Psoas muscle (tissue), 8 donors: ENCODE measurements at places on chromosomes 12 and 14.

DNA sequence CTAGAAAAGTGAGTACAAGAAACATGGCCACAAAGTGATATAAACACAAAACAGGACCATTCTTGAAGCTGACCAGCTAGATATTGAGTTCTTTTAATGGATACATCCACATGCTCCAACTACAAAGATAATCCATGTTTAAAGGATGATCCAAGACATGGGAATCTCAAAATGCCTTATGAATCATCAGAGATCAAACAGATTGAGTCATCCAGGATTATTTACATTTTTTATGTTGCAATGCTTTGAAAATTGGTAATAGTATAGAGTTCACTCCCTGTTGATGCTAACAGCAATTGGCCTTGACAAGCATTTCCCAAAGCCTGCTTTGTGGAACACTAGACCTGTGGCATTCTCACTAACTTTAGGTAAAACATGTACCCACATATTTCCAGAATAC, 293.0 kb upstream of the TBX3 start:
- DNase-seq, result no peak

DNA sequence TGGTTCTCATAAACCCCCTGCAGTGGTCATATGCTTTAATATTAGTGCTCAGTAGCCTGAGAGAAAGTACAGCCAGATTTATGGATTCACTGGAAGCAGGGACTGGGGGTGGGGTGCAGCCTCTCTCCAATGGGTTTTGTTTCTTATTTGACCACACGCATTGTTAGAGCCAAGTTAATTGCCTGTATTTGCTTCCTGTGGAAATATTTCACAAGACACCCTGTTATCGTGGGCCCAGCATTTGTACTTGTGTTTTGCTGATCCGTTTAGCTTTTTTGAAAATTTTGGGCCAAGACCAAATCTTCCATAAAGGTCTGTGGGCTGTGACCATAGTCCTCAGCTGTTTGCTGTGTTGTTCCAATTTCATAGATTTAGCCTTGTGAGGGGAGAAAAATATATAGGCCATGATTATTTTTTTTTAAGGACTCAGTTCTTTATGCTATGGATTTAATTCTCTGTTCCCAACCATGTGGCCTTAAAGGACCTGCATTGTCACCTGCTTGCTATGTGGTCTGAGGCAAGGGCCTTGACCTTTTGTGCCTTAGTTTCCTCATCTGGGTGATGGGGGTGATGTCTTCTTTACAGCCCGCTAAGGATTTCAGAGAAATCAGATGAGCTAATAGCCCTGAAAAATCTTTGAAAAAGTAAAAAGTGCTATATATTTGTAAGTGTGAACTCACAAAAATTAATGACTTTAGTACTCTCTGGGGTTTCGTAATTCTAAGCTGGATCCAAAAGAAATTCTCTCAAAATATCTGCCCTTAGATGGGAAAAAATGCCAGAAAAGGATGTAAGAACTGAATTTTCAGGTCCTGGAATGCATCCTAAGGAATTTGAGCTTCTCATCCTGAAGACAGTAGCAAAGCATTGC, 370.2 kb downstream of the DPF3 start:
- DNase-seq, result no peak

DNA sequence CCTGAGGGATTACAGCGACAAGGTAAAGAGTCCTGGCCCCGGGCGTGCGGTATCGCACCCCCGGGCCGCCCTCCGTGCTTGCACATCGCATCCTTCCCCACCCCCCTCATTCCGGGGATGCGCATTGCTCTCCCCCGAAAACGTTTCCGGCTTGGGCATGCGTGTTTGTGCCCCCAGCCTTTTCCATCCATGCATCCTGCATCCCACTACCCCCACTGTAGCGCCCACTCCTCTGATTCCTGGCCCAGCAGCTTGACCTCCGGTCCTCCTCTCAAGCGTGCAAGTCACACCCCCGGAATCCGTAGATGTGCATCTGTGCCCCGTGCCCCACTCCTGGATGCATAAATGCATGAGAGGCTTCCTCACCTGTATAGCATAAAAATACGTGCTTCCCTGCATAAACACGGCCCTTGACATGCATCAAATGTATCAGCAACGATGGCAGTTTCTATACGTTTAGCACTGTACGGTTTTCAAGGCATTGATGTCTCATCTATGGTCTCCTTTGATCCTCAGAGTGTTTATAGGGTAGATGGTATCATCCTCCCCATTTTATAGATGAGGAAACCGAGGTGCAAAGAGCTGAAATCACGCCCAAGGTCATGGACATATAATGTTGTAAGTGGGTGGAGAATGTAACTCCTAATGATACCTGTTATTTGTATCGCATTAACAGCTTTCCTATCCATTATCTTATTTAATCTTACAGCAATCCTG, 484 bp downstream of the RIC8B start:
- DNase-seq, result no peak

GRCh38 chr12:121087467-121088194, 45.0 kb upstream of the P2RX7 start:
- DNase-seq, result no peak

DNA sequence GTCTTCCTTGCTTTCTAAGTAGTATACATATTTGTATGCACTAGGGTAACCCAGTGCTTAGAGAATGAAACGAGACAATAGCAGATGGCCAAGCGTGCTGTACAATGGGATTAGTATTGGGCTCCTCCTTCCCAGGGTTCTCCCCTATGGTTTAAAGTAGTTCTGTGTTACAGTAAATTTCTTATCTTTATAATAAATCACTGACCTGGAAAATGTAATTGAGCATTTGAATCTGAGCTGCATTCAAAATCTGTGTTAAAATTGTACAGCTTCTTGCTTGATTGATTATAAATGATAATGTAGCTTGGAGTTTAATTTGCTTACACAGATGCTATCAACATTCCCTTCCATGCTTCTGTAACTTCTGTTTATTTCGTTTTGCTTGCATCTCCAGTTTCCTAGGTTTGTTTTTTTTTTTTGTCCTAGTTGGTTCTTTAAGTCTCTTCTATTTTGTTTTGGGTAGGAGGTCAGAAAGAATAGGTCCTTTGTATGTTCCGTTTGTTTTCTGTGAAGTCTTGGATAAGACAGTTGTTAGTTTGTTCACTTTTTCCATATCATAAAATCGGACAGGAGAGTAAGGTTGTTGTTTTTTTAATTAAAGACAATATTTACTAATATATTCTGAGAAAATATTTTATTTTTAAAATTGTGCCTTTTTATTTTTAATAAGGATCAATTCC, 171.2 kb downstream of the ERC1 start:
- no peak for DNase-seq

- no peak for DNase-seq
Measured at GRCh38 chr14:32044454-32044853, 32.6 kb upstream of the ARHGAP5 start.

DNA sequence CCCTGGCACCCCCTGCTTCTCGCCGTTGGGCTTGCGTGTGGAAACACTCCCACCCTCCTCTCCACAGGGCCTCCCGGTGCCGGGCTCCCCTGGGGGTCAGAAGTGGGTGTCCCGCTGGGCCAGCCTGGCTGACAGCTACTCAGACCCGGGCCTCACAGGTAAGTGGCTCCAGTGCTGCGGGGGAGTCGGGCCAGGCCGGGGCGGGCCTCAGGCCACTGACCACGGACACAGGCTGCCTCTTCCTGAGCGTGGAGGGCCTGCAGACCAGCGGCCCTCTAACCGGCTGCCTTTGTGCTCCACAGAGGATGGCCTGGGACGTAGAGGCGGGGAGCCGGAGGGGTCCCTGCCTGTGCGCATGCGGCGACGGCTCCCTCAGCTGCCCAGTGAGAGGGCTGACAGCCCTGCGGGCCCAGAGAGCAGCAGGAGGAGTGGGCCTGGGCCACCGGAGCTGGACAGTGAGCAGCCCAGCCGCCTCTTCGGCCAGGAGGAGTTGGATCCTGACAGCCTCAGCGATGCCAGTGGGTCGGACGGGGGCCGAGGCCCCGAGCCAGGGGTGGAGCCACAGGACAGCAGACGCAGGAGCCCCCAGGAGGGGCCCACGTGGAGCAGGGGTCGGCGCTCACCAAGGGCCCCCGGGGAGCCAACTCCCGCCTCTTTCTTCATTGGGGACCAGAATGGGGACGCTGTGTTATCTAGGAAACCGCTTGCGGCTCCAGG, 21.1 kb downstream of the CEP170B start:
- peak; percentile 13 for DNase-seq

GRCh38 chr12:8823565-8824300, 1.3 kb downstream of the A2ML1 start:
- no peak for DNase-seq

- DNase-seq, result no peak
Measured at GRCh38 chr12:50032854-50033581, 7.7 kb upstream of the RACGAP1 start.

GRCh38 chr14:92516966-92517506, 3.5 kb downstream of the RIN3 start:
- DNase-seq, result no peak

DNA sequence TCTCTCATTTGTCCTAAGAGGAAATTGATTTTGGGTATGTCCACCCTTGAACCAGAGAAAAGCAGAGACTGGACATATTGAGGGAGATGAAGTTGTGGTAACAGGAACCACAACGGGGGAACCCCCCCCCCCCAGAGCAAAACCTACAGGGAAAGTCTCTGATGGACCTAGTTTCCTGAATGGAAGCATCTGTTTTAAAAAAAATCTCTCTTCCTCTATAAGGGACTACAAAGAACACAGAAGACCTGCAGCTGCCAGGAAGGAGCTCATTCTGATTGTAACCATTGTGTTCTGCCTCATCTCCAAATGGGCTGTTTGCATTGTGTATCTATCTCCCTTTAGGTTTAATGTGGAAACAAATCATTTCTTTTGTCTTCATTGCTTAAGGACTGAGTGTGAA, 13.4 kb downstream of the C1S start:
- DNase-seq, result no peak

GRCh38 chr12:117064596-117064995, 34.6 kb downstream of the TESC start:
- DNase-seq, result no peak
